ENCODE measurements at places on chromosomes 4 and X.

DNA sequence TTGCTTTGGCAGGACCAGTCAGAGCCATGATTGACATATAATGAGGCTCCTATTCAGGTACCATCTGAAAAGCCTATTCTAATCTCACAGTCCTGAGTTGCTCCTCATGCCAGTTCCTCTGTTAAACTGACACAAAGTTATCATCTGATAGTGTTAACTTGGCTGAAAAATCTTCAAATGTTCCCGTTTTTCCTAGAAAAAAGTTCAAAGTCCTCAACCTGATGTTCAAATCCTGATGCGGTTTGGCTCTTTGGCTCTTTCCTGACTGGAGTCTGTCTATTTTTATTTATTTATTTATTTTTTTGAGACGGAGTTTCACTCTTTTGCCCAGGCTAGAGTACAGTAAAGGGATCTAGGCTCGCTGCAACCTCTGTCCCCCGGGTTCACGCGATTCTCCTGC, 244.2 kb downstream of the ANKRD50 start:
- no peak for DNase-seq

DNA sequence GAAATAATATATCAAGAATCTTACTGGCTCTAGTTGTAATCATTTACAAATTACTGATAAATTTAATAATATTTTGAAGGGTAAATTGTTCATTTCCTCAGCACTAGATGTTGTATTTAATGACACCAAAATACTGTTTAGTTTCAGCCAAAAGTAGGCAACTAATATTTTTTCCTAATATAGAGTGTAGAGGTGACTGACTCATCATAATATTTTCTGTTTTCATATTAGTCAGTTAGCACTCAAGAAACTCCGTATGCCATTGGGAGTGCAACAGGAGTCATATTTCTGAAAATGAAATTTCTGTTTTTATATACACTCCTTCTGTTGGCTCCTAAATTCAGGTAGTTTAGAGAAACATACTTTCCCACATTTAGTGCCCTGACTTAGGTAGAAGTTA, 36.6 kb upstream of the PTPN13 start:
- no peak for DNase-seq

DNA sequence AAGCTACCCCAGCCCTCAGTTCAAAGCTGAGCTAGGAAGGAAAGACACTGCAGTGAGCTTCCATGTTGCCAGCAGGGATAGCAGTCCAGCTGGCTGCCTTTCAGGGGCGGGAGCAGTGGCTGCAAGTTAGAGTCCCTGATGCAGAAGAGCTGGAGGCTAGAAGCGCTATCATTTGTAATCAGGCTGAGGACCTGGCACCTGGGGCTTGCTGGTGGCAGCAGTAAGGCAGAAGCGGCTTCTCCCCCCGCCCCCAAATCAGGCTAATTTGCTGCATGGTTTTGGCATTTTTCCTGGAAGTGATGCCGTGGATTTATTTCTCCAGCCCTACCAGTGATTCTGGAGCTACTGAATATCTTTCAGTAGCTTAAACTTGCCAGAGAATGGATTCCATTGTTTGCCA, 203.3 kb downstream of the CLCN4 start:
- no peak for DNase-seq

- DNase-seq, result no peak
Observed at GRCh38 chr4:127006446-127006877, 626.3 kb upstream of the INTU start.

DNA sequence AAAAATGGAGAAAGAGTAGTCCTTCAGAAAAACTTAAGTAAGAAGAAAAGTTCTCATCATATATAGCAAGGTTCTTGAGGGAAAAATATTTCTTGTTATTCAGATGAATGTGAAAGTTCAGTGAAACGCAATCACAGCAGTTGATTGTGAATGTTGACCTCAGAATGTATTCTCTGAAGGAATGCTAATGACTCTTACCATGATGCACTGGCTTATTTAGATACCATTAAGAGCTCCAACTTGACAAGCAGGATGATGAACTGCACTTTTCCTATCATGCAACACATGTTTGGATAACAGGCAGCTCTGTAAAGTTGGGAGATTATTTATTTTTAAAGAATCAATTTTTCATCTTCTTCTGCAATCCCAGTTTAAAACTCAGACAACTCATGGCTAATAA, 115.5 kb upstream of the MYOZ2 start:
- no peak for DNase-seq

DNA sequence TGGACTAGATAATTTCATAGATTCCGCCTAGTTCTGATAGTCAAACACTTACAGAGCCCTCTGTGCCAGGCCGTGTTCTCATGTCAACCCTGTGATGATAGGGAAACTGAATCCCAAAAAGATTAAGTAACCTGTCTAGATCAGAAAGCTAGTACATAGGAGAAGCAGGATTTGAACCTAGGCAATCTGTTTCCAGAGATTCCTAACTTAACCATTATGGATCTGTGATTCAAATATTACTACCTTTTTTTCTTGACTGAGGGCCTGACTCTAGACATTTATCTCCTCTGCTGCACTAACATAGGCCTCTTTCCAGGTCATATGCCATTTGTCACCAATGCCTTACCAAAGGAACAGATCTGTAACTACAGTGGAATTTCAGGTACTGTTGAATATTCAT, 1.5 kb downstream of the ALAS2 start:
- DNase-seq, result no peak

- no peak for DNase-seq
Observed at GRCh38 chrX:152960115-152960514, 33.8 kb downstream of the PNMA5 start.
